ENCODE measurements at places on chromosomes 12 and 14.

- DNase-seq: no peak
These were observed 74.4 kb downstream of the ARMH4 start for GRCh38 chr14:58077621-58078020.

- no peak for DNase-seq
These were observed 160.7 kb upstream of the ARID2 start for GRCh38 chr12:45568808-45569207.

DNA sequence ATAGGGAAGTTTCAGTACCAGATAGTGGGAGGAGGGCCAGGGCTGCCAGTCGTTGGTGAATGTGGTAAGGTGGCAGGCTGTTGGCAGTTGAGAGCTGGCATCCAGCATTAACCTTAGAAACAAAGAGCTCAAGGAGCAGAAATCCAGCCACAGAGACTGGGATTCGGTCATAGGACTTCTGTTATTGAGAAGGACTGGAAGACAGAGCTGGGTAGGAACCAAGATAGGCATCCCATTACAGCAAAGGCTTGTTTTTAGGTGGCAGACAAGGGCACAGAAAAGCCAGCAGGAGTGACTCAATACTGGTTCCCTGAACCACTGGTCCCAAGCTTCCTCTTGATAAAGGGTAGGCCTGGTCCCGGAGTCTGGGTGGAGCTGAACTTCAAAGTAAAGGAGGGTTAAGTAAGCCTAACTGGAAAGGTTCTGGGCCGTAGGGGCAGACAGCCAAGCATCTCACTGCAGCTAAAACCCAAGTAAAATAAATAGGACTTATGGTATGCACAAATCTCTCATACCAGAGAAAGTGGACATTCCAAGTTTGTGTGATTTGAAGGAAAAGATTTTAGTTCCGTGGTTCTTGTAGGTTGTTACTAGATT lies 147.9 kb downstream of the ETV6 start:
- no peak for DNase-seq

DNA sequence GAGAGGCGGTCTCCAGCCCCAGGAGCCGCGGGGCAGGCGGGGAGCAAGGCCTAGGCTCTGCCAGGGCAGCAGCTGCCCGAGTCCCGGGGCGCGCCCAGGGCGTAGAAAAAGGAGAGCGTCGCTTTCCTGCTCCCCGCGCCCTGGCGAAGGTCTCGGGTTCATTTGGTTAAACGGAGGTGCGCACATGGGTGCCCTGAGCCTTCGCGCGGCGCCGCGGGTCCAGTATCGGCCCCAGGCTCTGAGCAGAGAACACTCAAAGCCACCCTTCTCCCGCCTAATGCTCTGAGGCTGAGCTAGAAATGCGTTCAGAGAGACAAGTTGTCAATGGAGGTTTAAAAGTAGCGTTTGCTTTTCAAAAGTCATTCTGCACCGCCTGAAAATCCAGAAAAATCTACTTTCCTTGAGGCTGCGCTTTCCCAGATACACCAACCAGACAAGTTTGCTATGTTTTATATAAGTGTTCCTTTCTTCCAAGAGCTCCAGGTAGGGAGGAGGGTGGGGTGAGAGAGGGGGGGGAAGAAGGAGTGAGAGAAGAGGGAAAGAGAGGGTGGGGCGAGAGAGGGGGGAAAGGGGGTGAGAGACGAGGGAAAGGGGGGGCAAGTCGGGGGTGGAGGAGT lies 1.5 kb downstream of the TMEM132C start:
- no peak for DNase-seq
